ENCODE measurements at places on chromosomes 2 and 18.

DNA sequence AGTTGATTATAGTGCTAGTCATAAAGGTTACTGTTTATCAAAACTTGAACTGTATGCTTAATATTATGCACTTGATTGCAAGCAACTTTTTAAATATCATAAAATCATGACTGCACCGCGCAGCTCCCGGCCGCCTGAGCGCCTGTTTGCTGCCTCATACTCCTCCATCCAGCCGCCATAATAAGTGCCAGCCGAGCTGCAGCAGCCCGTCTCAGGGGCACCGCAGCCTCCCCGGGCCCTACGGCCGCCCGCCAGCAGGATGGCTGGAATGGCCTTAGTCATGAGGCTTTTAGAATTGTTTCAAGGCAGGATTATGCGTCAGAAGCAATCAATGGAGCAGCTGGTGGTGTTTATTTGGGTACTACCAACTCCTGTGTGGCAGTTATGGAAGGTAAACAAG, 337.2 kb downstream of the PAX3 start:
- DNase-seq = no peak

DNA sequence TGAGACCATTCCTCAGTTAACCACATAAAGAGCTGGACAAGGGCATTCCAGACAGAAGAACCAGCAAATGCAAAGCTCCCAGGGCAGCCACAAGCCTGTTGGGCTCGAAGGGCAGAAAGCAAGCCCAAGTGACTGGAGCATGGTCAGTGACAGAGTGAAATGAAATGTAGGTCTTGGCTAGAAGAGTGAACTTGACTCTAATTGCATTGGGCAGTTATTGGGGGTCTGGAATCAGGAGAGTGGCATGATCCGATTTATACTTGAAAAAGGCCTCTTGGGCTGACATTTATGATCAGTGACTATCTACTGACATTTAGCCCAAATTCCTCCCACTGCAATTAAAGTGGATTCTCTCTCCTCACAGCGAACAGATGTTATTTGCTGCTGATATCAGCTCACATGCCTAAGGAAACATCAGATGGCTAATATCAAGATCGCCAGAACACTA, 152.5 kb upstream of the KLF7 start:
- DNase-seq = no peak

- DNase-seq = no peak
Measured at GRCh38 chr2:136929531-136929930, 164.2 kb downstream of the THSD7B start.

DNA sequence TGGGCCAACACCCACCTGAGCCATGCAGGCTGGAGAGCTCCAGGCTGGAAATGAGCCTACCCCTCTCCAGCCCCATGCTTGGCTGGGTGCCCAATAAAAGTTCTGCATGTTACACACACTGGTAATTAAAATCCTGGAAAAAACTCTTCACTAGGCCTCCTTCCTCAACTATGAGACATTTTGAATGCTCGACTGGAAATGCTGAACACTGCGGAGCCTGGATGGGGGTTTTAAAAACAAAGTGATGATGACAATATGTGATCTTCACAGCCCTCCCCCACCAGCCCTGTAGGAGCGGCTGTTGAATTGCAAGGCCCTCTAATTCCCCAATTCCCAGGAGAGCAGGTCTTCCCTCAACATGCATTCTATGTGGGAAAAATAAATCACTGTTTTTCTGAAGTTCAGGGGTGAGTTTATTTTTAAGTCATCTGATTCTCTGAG, 179.2 kb downstream of the TTC32 start:
- no peak for DNase-seq

DNA sequence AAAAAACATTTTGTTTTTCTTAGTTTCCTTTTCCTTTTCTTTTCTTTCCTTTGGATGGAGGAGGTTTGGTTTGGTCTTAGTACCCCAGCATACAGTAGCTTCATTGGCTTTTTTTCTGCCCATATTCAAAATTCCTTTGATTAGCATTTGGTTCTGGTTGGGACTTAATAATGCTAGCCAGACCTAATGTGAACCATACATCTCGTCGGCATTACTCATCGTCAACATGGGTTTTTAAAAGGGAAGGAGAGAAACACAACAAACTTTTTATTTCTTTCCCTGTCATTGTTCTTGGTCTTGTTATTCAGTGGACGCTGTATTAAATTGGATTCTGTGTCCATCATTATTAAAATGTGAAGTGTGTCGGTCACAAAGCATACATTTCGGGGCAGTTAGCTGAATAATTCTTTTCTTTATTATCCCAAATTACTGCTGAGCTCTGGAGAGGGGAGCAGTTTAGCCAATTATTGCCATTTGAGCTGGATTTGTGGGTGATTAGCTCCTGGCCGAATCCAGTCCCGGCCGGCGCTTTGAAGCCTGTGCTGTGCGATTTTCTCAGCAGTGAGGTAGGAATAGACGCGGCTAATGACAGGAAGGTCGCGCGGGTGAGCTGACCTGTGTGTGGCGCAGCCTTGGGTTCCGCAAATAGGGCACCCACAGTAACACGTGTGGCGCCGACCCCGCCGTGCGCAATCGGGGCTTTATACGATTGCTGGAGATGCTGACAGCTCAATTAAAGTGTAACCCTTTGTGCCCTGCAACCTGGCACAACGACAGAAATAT, 303.3 kb downstream of the GBX2 start:
- DNase-seq = no peak

DNA sequence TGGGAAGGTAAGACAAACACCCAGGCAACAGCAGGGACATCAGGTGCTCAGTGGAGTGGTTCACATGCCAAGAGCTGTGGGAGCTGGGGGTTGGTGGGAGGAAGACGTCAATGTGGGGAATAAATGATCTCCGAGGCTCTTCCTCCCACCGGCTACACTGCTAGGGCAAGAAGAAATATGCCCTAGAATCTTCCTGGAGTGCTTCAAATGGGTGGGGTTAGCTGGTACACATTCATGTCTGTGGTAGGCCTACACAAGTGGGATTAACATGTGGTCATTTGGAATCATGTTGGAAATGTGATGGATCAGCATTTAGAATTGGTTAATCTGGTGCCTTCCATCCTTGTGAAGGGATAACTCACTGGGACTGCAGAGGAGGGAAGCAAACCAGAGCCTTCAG, 12.4 kb upstream of the ZFP36L2 start:
- no peak for DNase-seq

- no peak for DNase-seq
Measured at GRCh38 chr2:66582987-66583880, 148.3 kb downstream of the MEIS1 start.

DNA sequence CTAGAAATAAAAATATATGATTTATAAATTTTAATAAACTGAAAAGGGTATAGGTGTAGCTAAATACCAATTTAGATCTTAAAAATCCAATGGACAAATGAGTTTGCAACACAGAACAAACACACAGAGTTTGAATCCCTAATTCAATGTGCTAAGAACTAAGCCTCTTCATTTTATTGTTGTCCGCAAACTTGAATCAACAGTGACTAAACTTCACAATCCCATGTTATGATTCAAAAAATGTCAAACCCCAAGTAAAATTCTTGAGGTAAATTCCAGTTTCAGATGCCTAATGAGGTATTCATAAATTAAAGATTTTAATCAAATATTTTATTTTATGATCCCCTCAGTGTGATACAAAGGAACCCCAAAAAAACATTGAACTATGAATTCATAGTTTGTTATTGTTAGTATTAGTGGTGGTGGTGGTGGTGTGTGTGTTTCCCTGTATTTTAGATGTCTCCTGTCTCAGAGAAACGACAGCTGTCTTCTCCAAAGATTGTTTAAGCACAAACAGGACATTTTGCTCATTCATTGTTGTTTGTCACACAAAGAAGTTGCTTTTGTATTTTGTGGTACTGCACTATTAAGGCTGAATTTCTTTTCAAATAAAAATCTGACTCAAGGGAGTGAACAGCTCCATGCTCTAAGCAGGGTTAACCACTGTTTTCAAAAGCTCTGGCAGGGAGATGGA, 259.8 kb downstream of the OSR1 start:
- no peak for DNase-seq

DNA sequence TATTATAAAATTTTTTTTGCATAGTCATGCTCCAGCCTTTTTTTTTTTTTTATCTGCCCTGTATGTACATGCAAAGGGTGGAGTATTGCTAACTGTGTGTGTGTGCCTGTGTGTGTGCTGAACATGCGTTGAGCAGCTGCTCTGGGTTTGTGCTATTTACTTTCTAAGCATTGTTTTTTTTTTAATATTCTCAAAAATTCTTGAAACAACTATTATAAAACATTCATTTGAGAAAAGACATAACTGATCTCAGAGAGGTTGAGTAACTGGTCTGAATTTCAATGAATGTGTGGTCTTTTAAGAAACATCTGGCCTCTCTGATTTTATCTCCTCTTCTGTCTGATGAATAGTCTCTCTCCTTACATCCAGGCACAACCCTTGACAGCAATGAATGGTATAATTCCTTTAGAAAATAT, 366.0 kb upstream of the SLC14A2 start:
- no peak for DNase-seq

DNA sequence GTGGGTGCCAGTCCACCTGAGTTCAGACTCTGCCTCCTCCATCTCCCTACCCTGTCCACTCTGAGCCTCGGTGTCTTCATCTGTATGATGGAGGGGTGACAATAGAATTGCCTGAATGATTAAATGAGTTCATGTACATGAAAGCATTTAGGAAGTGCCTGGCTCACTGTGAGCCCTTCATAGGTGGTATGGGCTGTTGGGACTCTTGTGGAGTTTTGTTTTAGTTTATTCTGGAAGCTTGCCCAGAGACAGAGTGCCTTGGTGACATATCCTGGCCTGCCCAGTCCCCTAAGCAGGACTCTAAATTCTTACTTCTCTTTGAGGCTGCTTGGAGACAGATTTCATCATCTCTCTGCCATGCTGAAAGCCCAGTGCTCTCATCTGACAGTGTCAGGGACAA, 24.5 kb upstream of the GIGYF2 start:
- no peak for DNase-seq

- no peak for DNase-seq
Measured at GRCh38 chr2:196431957-196432356, 207.6 kb upstream of the CCDC150 start.

GRCh38 chr18:38520786-38521185, 955.2 kb upstream of the CELF4 start:
- no peak for DNase-seq

- DNase-seq = peak; percentile 38
Measured at GRCh38 chr2:239903803-239904202, 121.3 kb downstream of the NDUFA10 start.

DNA sequence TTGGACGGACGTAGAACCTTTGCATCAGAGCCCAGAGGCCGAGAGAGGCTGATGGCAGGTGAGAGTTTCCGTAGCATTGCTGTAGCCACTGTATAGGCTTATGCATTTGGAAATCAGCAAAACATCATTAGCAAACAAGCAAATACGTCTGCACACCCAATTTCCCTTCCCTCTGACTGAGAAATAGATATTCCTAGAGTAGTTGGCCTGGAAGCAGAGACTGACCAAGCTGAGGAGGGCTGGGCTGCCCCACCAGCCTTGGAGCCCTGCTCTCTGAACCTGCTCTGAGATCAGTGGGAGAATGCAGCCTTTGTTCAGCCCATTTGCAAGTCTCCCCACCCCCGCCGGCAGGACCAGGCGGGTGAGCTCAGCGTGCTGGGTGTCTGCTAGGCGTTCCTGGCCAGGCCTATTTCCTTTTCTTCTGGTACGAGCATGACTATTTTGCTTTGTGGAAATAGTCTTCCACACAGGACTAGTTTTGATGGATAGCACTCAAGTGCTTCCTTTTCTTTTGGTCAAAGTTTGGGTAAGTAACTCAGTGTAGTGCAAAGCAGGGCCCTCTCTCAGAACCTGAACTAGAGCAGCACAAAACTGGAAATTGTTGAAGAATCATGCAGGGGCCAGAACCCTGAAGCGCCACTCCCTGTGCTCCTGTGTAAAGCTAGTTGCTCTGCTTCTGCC, 21.9 kb upstream of the RNF149 start:
- no peak for DNase-seq

- DNase-seq = no peak
Measured at GRCh38 chr2:23653326-23653725, 268.3 kb downstream of the KLHL29 start.

DNA sequence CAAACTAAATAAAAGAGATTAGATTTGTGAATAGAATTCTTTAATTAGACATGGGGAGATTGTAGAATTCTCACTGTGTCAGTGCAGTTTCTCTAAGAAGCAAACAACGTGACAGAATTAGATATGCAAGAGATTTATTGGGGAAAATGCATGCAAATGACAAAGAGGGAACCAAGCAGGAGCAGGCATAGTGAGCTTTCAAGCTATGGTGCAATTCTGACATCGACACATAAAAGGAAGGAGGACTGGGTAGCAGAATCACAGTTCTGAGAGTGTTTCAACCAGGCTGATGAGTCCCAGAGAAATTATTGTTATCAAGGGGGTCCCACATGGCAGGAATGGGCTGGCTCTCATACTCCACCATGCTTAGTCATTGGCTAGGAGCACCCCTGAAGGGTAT, 338.4 kb downstream of the FIGN start:
- DNase-seq = no peak

DNA sequence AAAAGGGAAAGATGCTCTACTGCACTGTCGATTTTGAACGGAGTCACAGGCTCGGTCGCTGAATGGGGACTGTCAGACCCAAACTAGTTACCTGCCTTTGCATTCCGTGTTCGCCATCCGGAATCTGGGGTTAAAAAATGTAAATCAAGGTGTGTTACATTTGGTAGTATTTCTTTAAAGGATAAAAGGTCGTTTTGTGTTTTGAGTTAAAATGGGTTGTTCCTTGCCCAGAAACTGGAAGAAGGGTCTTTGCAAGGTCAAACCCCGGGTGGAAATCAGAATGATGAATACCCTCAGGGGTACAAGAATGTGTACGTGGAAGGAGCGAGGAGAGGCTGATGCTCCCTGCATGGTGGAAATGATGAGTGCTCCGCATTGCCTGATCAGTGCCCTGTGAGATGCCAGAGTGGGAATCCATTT, 1.0 kb downstream of the VSNL1 start:
- no peak for DNase-seq

GRCh38 chr2:179711375-179711774, 150.0 kb downstream of the ZNF385B start:
- DNase-seq = no peak

GRCh38 chr2:1617425-1618021, 126.8 kb downstream of the PXDN start:
- peak; percentile 52 for DNase-seq

DNA sequence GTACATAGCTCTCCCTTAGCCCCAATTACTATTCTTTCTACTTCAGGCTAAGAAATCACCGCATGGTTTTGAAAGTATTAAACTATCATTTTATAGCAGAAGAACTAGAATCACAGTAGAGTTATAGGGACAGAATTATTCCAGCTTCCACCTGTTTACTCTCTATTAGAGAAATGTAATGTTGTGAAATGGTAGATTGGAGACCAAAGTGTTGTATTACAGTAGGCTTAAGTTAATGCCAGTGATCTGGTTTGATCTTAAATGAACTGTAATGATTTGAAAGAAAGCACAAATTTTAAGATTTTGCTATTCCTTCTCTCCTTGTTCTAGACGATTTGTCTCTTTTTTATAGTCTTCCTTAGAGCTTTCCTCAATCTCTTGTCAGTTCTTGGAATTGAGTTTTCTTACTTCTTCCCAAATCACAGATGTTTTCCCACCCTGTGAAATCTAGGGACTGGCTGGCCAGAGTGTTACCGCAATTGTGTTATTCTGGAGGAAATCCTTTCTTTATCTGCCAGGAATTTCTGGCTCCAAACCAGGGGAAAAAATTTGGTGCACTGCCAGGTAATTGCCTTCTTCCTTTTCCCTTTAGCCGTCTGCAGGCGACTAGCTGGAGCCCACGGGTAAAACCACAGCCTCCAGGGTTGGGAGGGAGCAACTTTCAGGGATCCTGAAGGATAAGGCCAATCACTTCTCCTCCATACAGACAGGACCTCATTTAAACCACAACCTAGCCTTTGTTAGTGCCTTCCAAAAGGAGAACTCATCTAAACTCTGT, 51.7 kb downstream of the NOP58 start:
- DNase-seq = no peak
